ENCODE measurements at places on chromosomes 3 and 15.

DNA sequence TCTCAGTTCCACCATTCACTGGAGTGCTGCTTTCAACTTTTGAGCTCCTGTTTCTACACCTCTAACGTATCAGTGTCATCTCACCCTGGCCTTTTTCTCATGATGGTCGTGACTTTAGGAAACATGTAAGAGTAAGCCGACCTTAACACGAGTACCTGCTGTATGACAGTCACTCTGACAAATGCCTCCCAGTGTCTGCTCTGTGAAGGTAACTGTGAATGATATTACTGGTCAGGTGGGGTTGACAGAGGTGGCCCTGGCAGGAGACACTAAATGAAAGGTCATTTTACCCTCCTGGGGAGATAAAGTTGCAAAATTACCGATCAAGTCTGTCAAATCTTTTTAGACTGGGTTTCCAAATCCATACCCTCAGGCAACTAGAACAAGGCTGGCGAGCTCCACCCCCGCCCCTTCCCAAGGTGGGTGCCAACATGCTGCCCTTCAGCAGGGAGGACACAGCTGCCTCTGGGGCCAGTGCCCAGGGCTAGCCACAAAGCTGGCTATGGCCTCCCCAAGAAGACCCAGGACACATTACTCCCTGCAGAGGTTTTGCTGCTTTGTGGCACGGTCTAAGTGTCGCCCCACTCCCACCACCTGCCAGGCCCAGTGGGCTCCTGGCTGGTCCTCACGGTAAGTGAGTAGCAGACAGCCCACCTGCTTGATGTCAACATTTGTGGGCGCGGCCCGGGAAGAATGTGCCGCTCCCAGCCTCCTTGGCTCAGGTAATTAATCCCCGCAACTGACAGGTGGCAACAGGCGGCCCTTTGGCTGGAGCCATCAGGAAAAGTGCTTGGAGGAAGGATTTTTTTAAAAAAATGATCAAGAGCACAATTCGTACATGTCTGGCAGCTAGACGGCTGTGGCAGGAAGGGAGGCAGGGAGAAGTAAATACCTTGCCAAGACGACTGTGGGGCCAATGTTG is 211.8 kb downstream of the TP63 start:
- DNase-seq = no peak

GRCh38 chr3:184145111-184145524 is 10.0 kb downstream of the EIF2B5 start:
- no peak for DNase-seq

DNA sequence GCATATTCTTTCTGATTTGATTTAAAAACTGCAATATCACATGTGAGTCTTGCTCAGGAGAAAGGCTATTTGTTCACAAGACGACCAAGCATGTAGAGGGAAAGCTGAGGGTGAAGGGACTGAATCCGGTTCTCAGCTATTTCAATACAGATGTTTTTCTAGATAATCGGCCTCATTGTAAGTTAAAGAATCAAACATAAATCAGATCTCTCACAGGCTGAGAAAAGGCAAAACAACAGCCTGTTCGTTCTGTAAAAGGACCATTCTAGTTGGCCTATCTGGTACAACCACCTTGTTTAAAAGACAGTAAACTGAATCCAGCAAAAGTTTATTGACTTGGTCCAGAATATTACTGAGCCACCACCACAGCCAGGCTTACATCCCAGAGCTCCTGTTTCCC is 1045.7 kb upstream of the CFAP20DC start:
- DNase-seq = no peak

DNA sequence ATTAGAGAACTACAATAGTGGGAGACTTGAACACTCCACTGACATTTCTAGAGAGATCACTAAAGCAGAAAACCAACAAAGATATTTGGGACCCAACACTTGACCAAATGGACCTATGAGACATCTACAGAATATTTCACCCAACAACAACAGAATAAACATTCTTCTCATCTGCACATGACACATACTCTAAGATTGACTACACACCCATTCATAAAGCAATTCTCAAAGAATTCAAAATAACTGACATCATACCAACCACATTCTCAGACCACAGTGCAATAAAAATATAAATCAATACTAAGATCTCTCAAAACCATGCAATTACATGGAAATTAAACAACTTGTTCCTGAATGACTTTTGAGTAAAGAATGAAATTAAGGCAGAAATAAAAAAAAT is 473.7 kb downstream of the LPP start:
- DNase-seq = peak; percentile 46

DNA sequence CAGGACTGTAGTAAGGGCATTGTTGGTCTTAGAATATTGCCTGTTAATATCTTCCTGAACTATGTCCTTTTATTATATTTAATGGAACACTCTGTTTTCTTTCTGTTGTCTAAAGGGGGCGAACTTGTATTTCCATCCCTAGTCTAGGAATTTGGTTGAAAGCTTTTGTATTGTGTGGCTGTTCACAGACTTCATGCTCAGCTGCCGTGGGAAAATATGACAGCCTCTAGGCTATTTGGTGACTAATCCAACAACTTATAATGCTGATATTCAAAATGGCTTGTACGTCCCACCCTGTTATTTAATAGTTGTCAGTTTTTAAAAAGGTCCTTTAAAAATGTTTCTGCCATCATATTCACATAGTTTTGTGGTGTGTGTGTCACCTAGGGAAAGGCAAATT is 202.6 kb downstream of the KLHL25 start:
- peak; percentile 37 for DNase-seq

DNA sequence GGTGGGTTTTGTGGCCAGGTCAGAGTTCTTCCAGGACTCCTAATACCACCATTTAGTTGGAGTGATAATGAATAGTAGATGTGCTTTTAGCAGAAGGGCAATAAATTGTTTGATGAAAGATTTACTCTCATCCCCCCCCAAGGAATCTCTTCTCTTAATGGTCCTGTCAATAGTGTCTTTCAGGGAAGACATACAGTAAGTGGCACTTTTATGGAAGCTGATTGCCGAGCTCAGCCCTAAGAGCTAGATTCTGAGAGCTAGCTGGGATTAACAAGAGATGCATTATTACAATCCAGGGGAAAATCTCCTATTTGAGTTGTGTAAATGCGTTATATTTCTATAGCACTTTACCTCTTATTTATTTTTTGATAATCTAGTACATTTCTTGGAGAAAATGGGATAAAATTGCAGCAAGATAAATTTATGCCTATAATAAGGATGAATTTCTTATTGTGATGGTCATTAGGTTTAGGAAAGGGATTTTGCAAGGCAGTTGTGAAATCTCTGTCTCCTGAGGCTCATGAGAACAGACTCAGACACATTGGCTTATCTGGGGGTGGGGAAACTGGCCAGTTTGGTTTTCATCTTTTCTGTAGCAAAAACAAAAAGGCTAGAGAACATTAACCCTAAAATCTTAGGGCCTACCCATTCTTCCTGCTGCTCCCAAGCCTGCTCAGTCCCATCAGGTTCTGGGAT is 41.6 kb upstream of the CLSTN2 start:
- no peak for DNase-seq

- no peak for DNase-seq
Measured at GRCh38 chr3:195806211-195806915, 5.4 kb downstream of the MUC4 start.

DNA sequence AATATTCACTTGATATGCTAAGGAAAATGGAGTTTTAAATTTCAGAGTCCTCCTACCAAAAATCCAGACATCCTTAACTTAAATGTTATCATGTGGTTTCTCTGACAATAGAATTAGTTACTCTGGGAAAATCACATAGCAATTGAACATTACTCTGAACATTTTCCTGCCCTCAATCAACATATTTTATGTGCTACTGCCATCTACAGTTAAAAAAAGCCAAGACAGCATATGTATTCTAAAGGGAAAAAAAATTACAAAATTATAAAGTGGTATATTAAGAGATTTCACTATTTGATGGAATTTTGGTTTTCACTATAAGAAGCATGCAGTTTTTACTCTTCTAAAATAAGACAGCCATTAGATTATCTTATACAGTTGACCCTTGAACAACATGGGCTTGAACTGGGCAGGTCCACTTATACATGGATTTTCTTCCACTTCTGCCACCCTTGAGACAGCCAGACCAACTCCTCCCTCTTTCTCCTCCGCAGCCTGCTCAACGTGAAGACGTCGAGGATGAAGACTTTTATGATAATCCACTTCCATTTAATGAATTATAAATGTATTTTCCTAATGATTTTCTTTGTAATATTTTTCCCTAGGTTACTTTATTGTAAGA is 122.3 kb downstream of the ATP1B3 start:
- no peak for DNase-seq

DNA sequence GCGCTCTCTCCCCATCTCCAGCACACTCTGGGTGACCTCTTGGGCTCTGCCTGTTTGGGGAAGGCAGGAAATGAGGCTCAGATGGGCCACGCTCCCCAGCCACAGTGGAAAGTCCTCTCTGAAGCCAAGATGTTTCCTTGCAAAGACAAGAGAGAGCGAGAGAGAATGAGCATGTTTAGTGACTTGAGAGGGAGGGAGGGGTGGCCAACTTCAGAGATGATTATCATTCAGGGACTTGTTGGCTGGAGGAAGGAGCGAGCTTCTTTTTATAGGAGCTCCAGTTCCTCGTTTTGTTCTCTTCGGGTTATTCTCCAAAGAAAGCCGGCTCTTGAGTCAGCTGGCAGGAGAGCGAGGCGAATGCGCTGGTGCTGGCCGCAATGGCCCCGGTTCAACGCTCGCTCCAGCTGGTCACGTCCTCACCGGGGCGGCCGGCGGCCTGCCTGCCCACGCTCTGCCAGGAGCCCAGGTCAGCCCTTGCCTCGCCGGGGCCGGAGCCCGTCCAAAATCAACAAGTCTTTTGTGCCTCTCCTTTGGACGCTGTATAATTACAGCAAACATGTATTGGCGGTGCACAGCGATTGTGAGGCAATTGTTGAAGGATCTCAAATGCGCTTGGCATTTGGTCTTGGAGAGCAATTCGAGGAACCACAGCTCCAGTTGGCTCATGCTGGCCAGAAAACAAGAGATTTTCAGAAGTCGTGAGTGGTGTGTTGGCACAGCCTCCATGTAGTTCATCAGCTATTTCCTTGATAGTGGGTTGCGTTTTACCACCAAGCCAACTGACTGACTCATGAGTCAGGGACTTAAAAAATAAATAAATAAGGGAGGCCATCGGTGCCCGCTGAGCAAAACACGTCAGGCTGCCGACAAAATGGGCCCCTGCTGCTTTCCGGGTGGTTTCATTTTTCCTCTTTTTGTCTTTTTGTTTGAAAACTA is 288.6 kb downstream of the UACA start:
- DNase-seq = peak; percentile 64

DNA sequence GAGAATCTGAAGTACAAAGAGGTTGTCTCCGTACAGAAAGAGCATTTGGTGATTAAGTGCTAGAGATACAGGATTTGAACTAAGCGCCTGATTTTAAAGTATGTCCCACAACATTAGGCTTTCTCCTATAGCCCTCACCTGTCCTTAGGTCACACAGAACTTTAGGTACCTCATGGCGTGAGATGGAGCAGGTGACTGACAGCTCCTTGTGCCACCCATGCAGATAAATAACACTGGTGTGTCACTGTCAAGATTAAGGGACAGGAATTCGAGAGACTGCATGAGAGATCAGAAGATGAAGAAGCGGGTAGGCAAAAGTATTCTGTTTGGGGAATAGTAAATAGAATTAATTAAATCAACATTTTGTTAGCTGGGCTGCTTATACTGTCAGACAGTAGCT is 1.1 kb downstream of the BLM start:
- no peak for DNase-seq

GRCh38 chr15:88487796-88488523 is 20.5 kb downstream of the MRPS11 start:
- no peak for DNase-seq

DNA sequence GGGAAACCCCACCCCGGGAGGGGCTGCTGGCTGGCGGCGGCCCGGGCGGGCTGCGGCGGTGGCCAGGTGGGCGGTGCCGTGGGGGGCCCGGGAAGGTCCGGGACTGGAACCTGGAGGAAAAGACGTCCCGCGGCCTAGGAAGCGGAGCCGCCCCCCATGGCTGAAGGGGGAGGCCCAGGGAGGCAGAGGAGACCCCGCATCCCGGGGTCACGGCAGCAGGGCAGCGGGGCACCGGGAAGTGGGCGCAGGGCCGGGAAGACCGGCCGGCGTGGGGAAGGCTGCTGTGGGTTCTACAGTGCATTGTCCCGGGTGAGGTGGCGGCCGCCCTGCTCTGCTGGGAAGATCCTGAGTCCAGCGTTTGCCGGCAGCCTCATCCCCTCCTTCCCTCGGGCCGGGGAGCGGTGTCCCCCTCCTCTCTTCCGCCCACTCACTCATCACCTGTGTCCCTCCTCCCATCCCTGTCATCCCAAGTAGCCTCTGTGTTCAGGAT is 525 bp upstream of the FSTL1 start:
- no peak for DNase-seq

- no peak for DNase-seq
Measured at GRCh38 chr3:72223116-72223515, 438.2 kb upstream of the PROK2 start.

- no peak for DNase-seq
Measured at GRCh38 chr3:131020122-131020693, 6.4 kb downstream of the ASTE1 start.

DNA sequence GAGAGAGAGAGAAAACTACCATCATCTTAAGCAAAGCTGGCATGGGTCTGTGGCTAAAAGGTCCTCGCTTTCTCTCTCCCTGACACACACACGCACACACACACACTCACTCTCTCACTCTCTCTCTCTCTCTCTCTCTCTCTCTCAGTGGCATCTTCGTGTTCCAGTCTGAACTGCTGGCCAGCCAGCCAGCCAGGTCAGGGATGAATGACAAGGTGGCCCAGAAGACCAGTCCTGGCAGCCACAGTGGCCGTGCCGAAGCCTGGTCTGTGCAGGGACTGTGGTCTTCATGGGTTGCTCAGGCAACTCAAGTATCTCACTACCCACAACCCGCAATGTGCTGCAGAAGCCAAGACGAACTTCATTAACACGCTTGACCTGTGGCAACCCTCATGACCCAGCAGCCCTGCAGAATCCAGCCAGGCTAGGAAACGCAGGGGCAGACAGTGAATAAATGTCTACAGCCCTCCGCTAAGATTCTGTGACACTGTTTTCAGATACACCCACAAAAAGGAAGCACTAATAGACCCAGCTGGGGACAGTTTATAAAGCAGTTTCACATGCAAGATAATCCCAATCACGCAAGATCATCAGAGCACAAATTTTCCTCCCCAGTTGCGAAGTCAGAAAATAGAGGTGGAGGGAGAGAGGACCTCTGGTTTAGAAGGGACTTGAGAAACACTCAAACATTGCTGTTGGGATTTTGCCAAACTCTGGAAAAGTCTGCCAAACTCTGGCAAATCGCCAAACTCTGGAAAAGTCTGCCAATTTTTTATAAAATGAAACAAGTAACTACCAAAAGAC is 66.4 kb downstream of the XXYLT1 start:
- DNase-seq = no peak
